ENCODE measurements at places on chromosomes 5 and 9.

GRCh38 chr9:138074516-138074915 lies 196.9 kb downstream of the CACNA1B start:
- no peak for DNase-seq

GRCh38 chr5:65366655-65367054 lies 115.1 kb downstream of the ADAMTS6 start:
- no peak for DNase-seq

GRCh38 chr5:66356011-66356565 lies 212.0 kb downstream of the SREK1 start:
- no peak for DNase-seq

GRCh38 chr5:161051920-161052500 lies 200.0 kb upstream of the ATP10B start:
- DNase-seq = no peak

GRCh38 chr5:2761921-2762488 lies 10.5 kb upstream of the IRX2 start:
- DNase-seq = no peak
